ENCODE measurements at places on chromosomes 2 and 18.

GRCh38 chr18:61466736-61467135, 133.5 kb downstream of the CDH20 start:
- DNase-seq: no peak

DNA sequence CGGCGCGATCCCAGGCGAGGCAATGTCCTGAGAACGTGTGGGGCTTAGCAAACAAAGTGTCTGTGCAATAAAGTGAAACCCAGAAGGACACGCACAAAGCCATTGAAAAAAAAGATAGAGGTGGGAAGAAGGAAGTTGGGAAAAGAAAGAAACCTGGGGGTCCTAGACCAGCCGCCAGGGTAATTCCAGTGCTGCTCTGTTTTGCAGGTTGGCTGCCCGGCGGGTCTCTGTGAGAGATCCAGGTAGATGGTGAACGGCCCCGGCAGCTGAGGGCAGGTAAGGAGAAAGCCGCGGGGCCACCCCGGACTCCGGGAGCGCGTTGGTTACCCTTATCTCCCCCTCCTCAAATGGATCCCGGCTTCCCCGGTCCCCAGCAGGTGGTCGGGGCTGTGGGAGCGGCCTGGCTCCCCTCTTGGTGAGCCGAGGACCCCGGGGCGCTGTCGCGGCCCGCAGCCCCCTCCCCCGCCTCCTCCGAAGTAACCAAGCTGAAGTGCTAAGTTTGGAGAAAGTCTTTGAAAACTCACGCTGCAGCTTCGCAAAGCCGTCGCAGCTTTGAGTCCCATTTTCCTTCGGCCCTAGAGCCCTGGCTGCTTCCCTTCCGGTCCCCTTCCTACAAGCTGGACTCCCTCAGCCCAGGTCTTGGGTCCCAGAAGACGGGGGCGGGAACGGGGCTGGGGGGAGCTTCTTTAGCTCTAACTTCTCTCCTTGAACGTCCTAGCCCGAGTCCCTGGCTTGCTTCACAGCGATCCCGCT, 588 bp downstream of the OTX1 start:
- DNase-seq: peak; percentile 28

GRCh38 chr2:98452396-98453027, 7.9 kb downstream of the INPP4A start:
- DNase-seq: peak; percentile 18

DNA sequence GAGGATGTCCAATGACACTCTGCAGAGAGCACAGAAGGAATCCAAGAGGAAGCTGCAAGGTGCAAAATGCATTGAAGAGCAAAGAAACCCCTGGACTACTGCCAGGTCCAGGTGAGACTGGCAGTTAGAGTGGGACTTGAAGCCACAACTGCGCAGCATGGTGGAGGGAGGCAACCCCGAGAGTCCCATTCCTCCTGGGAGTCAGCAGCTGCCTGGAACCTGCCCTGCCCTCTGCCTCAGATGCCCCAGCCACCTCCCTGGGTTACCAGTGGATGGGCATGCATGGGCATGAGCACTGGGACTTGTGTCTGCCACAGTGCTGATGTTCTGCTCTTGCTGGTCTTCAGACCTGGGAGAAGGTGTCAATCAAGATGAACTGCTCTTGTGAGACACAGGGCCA, 43.2 kb downstream of the ANKMY1 start:
- peak; percentile 13 for DNase-seq

DNA sequence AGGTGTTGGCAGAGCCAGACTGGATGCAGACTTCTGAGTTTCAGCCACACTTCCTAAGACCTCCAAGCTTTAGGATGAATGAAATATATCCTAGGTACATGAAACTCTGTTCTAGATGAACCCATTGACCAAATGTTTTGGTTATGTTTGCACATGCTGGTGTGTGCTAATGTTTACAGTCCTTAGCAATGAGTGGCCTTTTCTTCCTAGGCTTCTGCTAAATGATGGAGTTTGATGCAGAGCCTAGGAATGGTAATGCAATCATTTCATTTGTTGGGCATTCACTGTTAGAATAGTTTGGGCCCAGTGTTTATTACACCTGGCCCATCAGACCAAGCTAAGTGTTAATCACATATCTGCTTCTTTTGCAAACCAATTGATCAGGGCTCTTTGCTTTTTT, 464.7 kb downstream of the MEIS1 start:
- no peak for DNase-seq

DNA sequence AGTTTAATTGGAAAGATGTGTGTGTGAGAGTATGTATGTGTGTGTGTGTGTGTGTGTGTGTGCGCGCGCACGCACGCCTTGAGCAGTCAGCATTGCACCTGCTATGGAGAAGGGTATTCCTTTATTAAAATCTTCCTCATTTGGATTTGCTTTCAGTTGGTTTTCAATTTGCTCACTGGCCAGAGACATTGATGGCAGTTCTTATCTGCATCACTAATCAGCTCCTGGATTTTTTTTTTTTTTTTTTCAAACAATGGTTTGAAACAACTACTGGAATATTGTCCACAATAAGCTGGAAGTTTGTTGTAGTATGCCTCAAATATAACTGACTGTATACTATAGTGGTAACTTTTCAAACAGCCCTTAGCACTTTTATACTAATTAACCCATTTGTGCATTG, 48.0 kb downstream of the FEZ2 start:
- DNase-seq: no peak

Measured in activated CD8-positive, alpha-beta T cell treated with anti-CD3 and anti-CD28 coated beads, Interleukin-2, amount 10 ng/mL, durations not matched to agents 7 days and 5 days (primary cell).